ENCODE measurements at places on chromosomes 12 and 14. TPM values are rescaled to one million over a fixed set of nuclear protein-coding genes. Genes with fewer than 3 reads are reported as not detected.

DNA sequence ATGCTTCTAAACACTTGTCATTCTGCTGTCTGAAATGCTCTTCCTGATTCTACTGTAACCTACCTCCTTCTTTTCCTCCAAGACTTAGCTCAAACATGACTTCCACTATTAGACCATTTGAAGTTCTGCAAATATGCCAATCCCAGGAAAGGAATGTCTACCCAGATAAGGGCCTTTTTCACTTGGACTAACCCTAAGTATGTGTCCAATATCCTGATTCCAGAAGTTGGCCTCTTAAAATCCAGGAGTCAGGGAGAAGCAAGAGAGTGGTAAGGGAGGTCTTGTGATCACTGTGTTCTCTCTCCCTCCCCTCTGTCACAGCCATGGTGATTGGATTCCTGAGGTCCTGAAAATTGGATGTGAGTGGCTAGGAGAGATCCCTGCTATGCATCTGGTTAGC is 30.2 kb downstream of the ADCY6 start:
- no peak for DNase-seq

DNA sequence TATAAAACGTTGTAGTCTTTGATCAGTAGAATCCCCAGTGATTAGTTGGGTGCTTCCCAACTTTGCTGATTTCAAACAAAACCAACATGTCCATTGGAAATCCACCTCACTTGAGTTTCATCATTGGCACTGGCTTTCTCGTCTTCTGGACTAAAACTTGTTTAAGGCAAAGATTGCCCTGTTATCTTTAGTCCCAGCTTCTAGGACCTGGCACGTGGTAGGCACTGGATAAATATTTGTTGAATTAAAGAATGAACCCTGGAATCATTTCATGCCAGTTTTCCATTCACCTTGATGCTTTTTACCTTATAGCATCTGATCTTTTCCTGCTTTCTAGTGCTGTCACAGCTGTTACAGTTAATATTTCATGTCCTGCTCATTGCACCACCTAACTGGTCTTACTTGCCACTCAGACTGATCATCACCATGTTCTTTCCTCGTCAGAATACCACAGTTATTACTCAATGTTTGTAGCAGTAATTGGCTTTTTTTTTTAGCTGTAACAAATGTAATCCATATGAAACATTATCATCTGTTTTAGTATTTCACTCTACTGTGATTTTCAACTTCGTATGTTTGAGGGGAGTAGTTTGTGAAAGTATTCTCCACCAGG is 7.3 kb upstream of the C12orf50 start:
- DNase-seq: peak; percentile 21

DNA sequence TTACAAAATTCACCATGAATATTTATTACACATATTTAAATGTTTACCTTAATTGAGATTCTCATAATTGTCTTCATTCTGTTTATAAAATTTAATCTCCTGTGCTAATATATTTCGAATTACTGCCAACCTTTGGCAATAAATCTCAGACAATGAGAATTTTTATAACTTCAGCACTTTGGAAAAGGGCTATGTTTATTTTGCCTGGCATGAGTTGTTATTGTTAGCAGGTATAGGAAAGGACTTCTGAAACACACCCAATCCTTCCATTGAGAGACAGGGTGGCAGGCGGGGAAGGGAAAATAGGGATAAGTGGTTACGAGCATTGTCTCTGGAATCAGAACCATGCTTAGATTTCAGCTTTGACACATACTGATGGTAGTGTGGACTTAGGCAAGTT is 12.1 kb upstream of the MSRB3 start:
- no peak for DNase-seq

The DAO gene
- polyA plus RNA-seq: 0.16 TPM

The OR6C2 gene
- not detected for polyA plus RNA-seq

The ASCL1 gene
- polyA plus RNA-seq: not detected

- DNase-seq: no peak
Measured at GRCh38 chr12:122991623-122992275, 11.3 kb downstream of the ARL6IP4 start.

DNA sequence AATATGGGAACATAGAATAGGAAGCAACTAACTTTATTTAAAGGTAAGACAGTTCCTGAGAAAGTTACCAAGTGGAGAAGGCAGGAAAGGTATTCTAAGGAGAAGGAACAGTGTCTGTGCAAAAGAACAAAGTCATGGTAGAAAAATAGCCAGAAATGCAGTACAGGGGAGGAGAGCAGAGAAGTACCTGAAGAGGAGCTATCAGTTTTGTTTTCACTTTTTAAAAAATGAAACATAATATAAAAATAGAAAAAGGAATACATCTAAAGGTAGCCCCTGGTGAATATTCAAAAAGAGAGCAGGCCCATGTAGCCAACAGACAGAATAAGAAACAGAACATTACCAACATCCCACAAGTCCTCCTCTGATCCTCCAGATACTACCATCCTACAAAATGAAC is 408.7 kb downstream of the ADAMTS20 start:
- no peak for DNase-seq

GRCh38 chr12:27305673-27306456 is 26.8 kb upstream of the BMAL2 start:
- peak; percentile 9 for DNase-seq

DNA sequence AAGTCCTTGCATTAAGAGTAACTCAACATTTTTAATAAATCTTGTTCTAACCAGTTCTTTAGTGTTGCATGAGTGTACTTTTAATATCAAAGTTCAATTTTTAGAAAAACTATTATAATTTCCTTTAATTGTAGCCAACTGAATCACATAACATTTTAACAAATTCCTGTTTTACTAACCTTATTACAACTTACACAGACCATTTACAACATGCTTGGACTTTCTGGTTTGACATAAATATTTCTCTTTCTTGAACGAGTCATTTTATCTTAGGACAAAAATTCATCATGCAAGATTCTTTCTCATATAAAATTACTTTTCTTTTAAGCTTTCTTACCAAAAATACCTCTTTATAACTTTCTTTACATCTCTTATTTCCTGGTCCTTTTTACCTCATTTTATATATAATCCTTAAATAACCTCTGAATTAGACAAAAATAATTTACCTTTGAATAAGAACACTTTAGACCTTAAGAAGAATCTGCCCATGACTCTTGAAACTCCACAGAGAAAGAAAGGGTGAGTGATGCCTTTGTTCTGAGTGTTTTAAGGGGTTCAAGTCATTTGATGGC is 3.9 kb downstream of the SLCO1A2 start:
- DNase-seq: no peak

The NFATC4 gene
- polyA plus RNA-seq: 60.4 TPM

The ACAD10 gene
- 14.5 TPM for polyA plus RNA-seq

DNA sequence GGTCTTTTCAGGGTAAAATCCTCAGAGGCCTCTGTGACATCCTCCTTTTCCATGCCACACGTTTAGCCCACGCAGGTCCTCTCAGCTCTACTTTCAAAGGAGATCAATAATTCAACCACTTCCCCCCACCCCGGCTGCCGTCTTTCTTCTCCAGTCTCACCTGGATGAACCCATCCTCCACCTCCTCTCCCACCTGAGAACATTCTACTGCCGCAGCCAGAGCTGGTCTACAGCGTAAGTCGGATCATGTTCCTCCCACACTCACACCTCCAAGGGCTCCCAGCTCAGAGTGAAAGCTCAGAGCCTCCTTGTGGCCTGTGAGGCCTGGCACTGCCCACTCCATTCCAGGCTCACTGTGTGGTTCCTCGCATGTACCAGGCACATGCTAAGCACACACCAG is 246.6 kb downstream of the CHST11 start:
- no peak for DNase-seq

The KRT73 gene
- polyA plus RNA-seq: not detected

- DNase-seq: no peak
Measured at GRCh38 chr14:24847568-24848095, 202.3 kb downstream of the STXBP6 start.

The KRT80 gene
- polyA plus RNA-seq: 6.5 TPM

The NGB gene
- not detected for polyA plus RNA-seq

DNA sequence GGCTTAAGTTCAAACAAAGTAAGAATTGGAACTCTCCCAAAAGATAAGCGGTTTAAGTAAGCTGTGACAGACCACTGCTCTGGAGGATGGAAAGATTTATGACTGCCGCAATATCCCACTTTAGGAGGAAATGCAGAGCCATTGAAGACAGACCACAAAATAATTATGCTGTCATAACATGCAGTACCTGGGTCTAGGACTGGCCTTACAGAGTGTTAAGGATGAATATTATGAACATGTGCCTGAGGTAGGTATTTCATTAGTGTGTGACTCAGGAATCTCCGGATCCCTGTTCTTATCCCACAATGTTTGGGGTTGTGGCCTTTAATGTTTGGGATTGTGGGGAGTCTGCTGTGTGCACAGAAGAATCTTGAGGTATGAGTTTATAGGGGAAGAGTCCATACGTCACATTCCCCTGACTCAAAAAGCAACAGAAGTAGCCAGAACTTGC is 114.9 kb downstream of the SAMD4A start:
- no peak for DNase-seq

- no peak for DNase-seq
Measured at GRCh38 chr14:35346738-35347322, 54.6 kb downstream of the PSMA6 start.

DNA sequence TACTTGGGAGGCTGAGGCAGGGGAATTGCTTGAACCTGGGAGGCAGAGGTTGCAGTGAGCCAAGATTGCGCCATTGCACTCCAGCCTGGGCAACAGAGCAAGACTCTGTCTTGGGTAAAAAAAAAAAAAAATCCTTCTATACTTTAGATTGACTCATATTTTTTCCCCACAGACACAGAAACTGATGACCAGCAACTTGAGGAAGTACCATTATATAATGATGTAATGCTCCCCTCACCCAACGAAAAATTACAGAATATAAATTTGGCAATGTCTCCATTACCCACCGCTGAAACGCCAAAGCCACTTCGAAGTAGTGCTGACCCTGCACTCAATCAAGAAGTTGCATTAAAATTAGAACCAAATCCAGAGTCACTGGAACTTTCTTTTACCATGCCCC is 24.3 kb upstream of the SNAPC1 start:
- no peak for DNase-seq

- no peak for DNase-seq
Measured at GRCh38 chr12:44441155-44441554, 435.0 kb downstream of the NELL2 start.

GRCh38 chr12:74896186-74896585 is 313.5 kb downstream of the KCNC2 start:
- no peak for DNase-seq

DNA sequence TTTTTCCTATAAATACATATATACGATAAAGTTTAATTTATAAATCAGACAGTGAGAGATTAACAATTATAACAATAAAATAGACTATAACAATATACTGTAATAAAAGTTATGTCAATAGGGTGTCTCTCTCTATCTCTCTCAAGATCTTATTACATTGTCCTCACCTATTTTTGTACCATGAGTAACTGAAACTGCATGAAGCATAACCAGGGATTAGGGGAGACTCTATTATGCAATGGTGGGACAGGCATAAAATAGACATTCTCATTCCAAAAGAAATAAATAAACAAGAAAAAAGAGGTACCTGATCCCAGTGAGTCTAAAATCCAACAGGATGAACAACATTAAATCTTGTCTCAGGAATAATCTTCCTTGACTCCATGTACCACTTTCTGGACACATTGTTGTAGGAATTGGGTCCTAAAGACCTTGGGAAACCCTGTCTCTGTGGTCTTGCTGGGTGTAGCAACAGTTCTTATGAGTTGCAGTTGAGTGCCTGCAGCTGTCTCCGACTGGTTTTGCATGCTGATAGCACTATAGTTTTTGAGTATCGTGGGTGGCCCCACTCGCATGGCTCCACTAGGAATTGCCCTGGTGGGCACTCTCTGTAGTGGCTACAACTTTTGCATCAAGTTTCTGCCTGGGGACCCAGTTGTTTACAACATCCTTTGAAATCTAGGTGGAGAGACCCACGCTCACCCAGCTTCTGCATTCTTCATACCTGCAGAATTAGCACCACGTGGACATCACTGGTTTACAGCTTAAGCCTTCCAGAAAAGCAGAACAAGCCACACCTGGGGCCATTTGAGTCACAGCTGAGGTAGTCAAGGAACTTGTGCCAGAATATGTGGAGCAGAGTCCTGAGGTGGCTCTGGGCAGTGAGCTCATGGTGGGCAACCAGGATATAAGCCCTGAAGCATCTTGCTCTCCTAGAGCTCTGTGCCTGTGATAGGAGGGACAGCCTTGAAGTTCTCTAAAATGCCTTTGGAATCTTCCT is 204.7 kb downstream of the KITLG start:
- no peak for DNase-seq

- no peak for DNase-seq
Measured at GRCh38 chr14:63563370-63564026, 20.3 kb upstream of the PPP2R5E start.

The KMT2D gene
- 40.4 TPM for polyA plus RNA-seq

DNA sequence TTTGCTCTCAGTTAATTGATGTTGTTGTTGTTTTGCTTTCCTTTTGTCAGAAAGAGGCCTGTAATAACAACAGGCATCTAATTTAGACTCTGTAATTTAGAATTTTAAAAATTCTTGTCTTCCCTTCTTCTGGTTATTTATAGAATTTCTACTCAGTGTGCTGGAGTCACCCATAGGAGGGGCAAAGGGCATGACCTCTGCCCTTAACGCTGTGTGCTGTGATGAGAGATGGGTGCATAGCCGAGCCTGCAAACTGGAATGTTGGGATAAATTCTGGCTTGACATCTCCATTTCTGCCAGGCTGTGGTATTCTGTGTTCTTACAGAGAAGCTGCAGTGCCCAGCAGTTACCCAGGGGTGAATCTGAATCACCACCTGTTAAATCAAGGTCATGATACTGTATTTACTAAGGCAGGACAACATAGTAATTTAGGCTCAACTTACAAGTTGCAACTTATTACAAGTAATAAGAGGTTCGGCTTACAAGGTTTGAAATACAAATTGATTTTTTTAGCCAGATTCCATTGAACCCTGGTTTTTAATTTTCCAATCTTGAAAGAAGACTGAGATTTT is 53.3 kb downstream of the TRAF3 start:
- no peak for DNase-seq

- DNase-seq: no peak
Measured at GRCh38 chr12:80118565-80119324, 19.4 kb downstream of the OTOGL start.

DNA sequence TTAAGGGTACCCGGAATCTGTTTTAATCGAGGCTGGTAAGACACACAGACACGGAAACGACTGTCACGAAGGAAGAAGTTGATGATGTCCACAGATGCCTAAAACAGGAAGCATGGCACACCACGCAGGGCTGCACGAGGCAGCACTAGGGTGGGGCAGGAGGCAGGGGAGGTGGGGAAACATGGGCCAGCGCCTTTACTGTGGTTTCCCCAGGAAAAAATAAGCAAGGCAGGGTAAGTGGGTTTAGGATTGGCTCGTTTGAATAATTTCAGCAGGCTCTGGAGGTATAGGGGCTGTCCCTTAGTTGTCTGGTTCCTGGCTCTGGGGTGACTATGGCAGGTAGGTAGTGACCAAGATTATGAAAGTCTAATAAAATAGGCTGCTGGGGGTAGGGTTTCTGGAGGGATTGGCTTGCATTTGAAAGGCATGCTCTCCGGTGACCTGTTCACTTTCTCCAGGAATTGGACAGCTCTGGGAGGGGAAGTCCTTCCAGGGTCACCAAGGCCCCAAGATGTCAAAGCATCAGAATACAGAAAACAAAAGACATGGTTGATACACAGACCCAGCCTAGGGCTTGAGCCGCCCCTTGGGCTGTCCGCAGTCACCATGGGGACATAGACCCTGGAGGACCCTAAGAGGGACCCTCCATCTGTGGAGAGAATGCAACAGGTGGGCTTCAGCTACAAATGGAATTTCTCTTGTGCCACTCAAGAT is 35.3 kb downstream of the MAP1LC3B2 start:
- DNase-seq: no peak

Data from muscle of back (tissue), 13 donors.